ENCODE measurements at places on chromosomes 6 and 20. TPM values are rescaled to one million over a fixed set of nuclear protein-coding genes. Genes with fewer than 3 reads are reported as not detected.
A peak's percentile ranks its signal among the peaks of the same experiment; 100 is the strongest.

DNA sequence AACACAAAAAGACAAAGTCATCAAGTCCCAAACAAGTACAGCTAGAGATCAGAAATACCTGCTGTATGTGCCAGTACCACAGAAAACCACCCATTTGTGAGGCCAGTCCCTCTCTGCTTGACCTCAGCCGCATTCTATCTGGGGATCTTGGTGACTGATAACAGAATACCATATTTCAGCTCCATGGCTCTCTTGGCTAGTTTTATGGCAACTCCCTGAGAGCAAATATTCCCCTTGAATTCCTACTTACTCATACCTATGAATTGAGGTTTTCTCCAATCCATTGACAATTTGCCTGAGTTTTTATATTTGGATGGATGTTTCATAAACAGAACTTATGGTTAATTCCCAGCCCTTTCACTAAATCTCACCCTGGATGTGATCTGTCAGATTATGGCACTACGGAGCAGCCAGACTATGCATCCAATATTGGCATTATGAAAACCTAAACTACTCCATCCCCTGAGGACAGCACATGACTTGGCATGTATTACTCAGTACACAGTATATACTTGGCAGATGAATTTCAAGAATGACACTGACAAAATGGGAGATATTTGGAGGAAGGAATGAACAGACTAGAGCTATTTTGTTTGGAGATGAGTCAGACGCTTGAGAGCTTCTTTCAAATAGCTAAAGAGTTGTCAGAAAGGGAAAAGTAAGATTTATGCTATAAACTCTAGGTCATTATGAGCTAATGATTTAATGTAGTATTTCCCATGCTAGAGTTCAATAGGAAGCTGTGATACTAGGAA lies 95.7 kb downstream of the PRDM1 start:
- H3K27me3 ChIP-seq, result no peaks in the 10 kb centered on the region
- no peak for DNase-seq
- H3K27ac ChIP-seq, result no peak overlapping the region
- no peaks in the 10 kb centered on the region for H3K36me3 ChIP-seq
- 0 out of 2 replicates have a peak, but pooled peaks cover under 1% of the 10 kb centered on the region for H3K4me1 ChIP-seq

DNA sequence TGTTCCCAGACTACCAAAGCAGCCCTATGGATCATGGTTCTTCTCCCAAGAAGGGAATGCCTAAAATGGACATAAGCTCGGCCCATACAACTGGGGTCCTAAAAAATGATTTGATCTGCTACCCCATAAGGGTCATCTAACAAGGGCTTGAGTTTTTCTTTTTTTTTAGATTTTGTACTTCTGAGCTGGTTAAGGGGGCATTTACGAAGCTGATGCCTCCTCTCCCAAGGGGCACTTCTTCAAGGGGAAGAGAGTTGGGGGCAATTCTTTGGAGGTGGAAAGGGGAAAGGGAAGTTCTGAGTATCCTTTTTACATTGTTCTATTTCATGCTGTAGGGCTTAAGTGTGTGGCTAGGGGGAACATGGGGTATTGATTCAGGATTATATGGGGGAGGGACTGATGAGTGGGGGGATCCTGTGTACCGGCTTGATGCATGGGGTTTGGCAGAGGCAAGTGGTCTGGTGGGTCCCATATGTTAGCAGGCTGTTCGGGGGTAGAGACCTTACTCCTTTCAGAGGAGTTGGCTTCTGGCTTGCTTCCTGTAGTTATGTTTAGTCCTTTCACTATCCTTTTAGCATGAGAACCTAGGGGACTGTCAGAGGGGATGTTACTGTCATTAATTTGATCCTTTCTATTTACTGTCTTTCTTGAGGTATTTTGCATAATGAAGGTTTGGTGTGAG lies 8.1 kb upstream of the ZNFX1 start:
- peak overlapping the region; percentile 93 for H3K27ac ChIP-seq
- peak overlapping the region; percentile 100 for H3K4me3 ChIP-seq
- no peak for DNase-seq
- no peaks in the 10 kb centered on the region for H3K27me3 ChIP-seq
- H3K4me1 ChIP-seq, result peaks cover 44% of the 10 kb centered on the region

GRCh38 chr20:7029019-7029418 lies 261.5 kb downstream of the BMP2 start:
- no peak overlapping the region for H3K4me3 ChIP-seq
- DNase-seq, result no peak
- no peaks in the 10 kb centered on the region for H3K4me1 ChIP-seq

CLPSL1 gene
- not detected for total RNA-seq

RRP36 gene
- 98.6 TPM for total RNA-seq

Measured in GM23338 (cell line).